ENCODE measurements at places on chromosomes 1 and 21. TPM values are rescaled to one million over a fixed set of nuclear protein-coding genes. Genes with fewer than 3 reads are reported as not detected.

DNA sequence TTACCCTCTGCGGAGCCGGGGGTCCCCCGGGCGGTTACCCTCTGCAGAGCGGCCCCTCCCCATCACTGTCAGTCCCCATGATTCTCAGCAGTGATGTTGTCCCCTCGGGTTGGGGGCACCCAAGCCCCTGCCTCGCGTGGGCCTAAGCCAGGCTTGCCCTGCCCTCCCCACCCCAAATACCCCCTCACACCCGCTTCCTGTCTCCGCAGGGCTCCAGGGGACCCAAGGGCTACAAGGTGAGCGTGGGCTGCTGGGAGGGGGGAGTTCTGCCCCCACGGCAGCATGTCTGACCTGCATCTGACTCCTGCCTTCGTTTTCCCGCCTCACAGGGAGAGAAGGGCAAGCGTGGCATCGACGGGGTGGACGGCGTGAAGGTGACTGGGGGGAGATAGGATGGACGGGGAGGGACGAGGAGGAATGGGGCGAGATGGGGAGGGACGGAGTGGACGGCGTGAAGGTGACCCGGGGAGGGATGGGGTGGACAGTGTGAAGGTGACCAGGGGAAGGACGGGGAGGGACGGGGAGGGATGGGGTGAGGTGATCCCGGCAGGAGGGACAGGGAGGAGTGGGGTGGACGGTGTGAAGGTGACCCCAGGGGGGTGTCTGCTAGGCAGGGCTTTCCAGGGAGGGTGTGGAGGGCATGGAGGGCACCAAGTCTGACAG, 8.6 kb downstream of the COL6A1 start:
- H3K4me3 ChIP-seq = no peak overlapping the region
- peaks cover 29% of the 10 kb centered on the region for H3K36me3 ChIP-seq
- H3K27ac ChIP-seq = no peak overlapping the region

DNA sequence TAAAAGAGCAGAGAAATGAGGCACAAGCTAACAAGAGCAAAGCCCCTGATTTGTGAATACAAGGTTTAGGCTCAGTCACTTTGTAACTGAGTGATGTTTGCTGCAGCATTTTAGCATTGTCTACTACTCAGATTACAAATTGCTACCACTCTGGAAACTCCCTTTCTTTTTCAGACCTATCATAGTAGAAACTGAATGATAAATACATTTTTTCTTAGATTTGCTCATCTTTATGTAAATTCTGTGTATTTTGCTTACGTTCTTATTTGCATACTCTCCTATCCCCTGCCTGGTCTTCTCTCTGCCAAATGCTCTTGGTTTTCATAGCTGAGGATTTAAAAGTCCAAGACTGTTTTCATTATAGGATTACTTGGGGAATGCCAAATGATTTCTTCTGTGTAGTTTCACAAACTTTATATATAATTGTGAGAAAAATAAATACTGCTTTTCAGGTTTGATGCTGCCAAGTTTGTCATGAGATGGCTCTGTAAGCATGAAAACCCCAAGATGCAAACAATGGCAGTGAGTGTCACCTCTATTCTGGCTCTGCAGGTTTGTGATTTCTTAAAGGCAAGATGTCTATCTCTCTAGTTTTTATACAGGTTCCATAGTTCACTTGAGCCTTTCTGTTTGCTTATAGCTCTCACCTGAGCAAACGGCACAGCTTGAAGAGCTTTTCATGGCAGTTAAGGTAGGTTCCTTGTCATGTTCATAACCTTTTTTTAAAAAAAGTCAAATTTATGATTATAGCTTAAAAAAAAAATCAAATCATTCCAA, 24.7 kb downstream of the ZYG11A start:
- no peaks in the 10 kb centered on the region for H3K4me1 ChIP-seq
- no peak overlapping the region for H3K4me3 ChIP-seq
- no peak overlapping the region for H3K27ac ChIP-seq
- H3K36me3 ChIP-seq = no peaks in the 10 kb centered on the region
- DNase-seq = no peak

- H3K27ac ChIP-seq = no peak overlapping the region
- H3K27me3 ChIP-seq = peaks cover 12% of the 10 kb centered on the region
- peak overlapping the region; percentile 49 for H3K4me3 ChIP-seq
- no peaks in the 10 kb centered on the region for H3K36me3 ChIP-seq
- no peak for DNase-seq
- peaks cover 2% of the 10 kb centered on the region for H3K4me1 ChIP-seq
These were observed 107.5 kb downstream of the ZNF281 start for GRCh38 chr1:200302192-200302920.

- no peak overlapping the region for H3K4me3 ChIP-seq
- DNase-seq = no peak
- H3K27ac ChIP-seq = no peak overlapping the region
- peaks cover 13% of the 10 kb centered on the region for H3K27me3 ChIP-seq
These were observed 4.1 kb upstream of the GRIK3 start for GRCh38 chr1:37038227-37039093.

- no peaks in the 10 kb centered on the region for H3K27me3 ChIP-seq
- no peaks in the 10 kb centered on the region for H3K36me3 ChIP-seq
- no peak overlapping the region for H3K27ac ChIP-seq
- DNase-seq = no peak
These were observed 26.7 kb downstream of the CDCA8 start for GRCh38 chr1:37718901-37719571.

DNA sequence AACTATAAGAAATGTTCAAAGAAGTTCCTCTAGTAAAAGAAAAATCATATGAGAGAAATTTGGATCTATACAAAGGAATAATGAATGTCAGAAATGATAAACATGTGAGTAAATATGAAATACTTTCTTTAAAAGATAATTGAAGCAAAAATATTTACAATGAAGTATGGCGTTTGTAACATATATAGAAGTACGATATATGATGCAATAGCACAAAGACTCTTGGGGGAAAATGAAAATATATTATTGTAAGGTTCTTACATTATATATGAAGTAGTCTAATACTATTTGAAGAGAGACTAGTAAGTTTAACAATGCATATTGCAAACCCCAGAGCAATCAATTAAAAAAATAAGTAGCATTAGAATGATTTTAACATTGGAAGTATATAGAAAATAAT, 20.3 kb upstream of the CCN1 start:
- no peak for DNase-seq
- H3K36me3 ChIP-seq = no peaks in the 10 kb centered on the region
- no peak overlapping the region for H3K27ac ChIP-seq
- no peaks in the 10 kb centered on the region for H3K4me1 ChIP-seq

- no peak overlapping the region for H3K4me3 ChIP-seq
- H3K27me3 ChIP-seq = no peaks in the 10 kb centered on the region
- H3K4me1 ChIP-seq = no peaks in the 10 kb centered on the region
- H3K36me3 ChIP-seq = no peaks in the 10 kb centered on the region
These were observed 285.1 kb downstream of the CACNA1E start for GRCh38 chr1:181768211-181768929.

GRCh38 chr1:6962996-6963911, 178.0 kb downstream of the CAMTA1 start:
- no peaks in the 10 kb centered on the region for H3K4me1 ChIP-seq
- peak overlapping the region; percentile 55 for H3K4me3 ChIP-seq
- no peak overlapping the region for H3K27ac ChIP-seq
- DNase-seq = peak; percentile 99

DNA sequence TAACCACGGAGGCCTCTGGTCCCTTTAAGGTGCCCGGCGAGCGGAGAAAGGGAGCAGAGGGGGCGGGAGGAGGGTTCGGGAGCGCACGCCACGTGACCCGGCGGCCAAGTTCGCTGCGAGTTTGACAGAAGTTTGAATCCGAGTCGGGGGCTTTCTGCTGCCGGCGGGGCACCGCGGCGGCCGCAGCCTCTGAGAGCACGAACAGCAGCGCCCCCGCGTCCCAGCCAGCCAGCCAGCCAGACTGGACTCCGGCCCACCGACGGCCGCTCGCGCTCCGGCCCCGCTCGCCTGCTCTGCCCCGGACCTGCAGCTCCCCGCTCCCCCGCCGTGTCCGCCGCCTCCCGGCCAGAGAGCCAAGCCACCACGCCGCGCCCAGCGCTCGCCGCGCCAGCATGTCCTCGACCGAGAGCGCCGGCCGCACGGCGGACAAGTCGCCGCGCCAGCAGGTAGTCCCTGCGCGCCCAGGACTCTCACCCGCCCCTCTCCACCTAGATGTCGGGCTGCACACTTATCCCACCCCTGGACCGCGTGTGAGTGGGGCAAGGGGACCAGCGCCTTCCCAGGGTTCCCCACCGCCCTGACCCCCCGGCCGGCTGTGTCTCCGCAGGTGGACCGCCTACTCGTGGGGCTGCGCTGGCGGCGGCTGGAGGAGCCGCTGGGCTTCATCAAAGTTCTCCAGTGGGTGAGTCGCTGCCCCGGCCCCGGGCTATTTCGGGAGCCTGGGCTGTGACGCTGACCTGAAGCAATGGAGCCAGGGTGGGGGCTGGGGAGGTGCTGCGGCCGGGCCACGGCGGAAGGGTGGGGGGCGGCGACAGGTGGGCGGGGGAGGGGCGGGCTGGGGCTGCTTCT, at the start of gene SYPL2:
Gene SYPL2 (plus strand): TSS at position 95 of the 849 bp plus-strand sequence. CDS start 298 bp downstream, at position 393.
- no peaks in the 10 kb centered on the region for H3K36me3 ChIP-seq
- peaks cover 44% of the 10 kb centered on the region for H3K27me3 ChIP-seq
- peak within 1 kb of the TSS; percentile 61 for H3K4me3 ChIP-seq
- DNase-seq = no peak
- no peaks in the 10 kb centered on the region for H3K4me1 ChIP-seq

GRCh38 chr1:31111290-31111951, 45.9 kb upstream of the PUM1 start:
- peaks cover 3% of the 10 kb centered on the region for H3K4me1 ChIP-seq
- no peak overlapping the region for H3K4me3 ChIP-seq
- H3K27ac ChIP-seq = no peak overlapping the region
- no peaks in the 10 kb centered on the region for H3K27me3 ChIP-seq

- H3K4me1 ChIP-seq = peaks cover 20% of the 10 kb centered on the region
- H3K27ac ChIP-seq = no peak overlapping the region
- H3K4me3 ChIP-seq = no peak overlapping the region
- H3K36me3 ChIP-seq = no peaks in the 10 kb centered on the region
These were observed 29.9 kb upstream of the ATP2B4 start for GRCh38 chr1:203596673-203597210.

GRCh38 chr1:235136111-235136510, 7.5 kb upstream of the TOMM20 start:
- H3K27me3 ChIP-seq = no peaks in the 10 kb centered on the region
- peaks cover 25% of the 10 kb centered on the region for H3K36me3 ChIP-seq
- no peaks in the 10 kb centered on the region for H3K4me1 ChIP-seq
- no peak overlapping the region for H3K4me3 ChIP-seq

DNA sequence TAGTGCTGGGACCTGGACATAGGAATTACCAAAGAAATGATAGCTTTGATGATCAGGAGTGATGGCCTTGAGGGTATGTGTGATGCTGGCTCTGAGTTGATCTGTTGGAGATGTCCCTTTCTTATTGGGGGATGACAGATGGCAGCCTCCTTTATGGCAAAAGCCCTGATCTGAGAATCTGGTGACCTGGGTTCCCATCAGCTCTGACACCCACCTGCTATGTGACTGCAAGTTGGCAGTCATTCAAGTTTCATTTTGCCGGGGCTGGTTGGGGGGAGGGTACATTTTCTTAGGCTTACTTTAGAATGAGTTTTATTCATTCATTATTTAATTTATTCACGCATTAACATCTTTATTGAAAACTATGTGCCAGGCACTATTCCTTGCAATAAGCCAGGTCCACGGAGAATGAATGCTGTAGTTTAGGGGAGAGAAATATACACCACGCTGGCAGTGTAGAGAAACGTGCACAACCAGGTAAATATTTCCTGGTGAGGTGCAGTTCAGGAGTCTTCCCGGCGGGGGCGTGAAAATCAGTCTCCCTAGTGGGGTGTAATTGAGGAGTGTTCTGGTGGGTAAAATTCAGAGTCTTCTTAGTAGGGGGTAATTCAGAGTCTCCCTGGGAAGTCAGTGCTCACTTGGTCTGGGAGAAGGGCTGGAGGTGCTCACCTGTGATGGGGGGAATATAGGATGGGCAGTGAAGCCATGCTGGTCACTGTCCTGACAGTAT, 401.3 kb downstream of the CAMTA1 start:
- H3K36me3 ChIP-seq = no peaks in the 10 kb centered on the region
- H3K27ac ChIP-seq = no peak overlapping the region
- H3K4me3 ChIP-seq = no peak overlapping the region
- DNase-seq = no peak
- no peaks in the 10 kb centered on the region for H3K4me1 ChIP-seq

- no peak overlapping the region for H3K4me3 ChIP-seq
- no peaks in the 10 kb centered on the region for H3K36me3 ChIP-seq
- peaks cover 8% of the 10 kb centered on the region for H3K4me1 ChIP-seq
- H3K27me3 ChIP-seq = no peaks in the 10 kb centered on the region
- no peak for DNase-seq
These were observed 19.2 kb upstream of the SYDE2 start for GRCh38 chr1:85219853-85220610.

- no peak overlapping the region for H3K4me3 ChIP-seq
- DNase-seq = no peak
- H3K27ac ChIP-seq = no peak overlapping the region
- H3K27me3 ChIP-seq = no peaks in the 10 kb centered on the region
- no peaks in the 10 kb centered on the region for H3K4me1 ChIP-seq
These were observed 73.7 kb upstream of the MARK1 start for GRCh38 chr1:220454155-220454777.

DNA sequence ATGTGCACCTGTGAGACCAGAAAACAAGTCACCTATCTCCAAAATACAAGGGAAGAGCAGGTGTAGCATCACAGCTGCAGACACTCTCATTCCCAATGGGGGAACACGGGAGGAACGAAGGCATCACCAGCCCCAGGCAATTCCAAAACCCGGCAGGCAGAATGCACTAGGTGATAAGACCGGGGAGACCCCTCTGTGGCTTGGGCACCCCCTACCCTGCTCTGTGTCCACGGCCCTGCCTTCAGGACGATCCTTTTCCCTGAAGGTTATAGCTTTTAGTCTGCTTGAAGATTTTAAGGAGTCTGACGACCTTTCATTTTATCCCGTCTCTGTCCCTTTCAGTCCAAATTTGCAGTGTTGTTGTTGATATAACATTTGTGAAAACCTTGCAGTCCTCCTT, 19.2 kb downstream of the TRPM2 start:
- no peaks in the 10 kb centered on the region for H3K36me3 ChIP-seq
- no peak overlapping the region for H3K27ac ChIP-seq
- H3K27me3 ChIP-seq = peaks cover 11% of the 10 kb centered on the region
- peaks cover 11% of the 10 kb centered on the region for H3K4me1 ChIP-seq
- DNase-seq = no peak

DNA sequence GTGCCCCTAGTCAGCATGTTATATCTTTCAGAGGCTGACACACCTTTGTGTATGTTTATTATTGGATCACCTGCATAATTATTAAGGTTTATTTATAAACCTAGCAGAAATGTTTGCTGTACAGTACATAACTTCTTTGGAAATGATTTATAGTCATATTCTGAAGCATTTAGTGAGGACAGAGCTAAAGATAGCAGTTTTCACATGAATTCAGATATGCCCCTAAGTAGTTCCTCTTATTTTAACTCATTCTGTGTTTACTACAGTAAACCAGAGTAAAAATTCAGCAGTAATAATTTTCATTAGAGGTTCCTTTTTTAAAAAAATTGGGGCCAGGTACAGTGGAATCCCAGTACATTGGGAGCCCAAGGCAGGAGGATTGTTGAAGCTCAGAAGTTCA, 21.4 kb upstream of the BMP8A start:
- H3K4me1 ChIP-seq = no peaks in the 10 kb centered on the region
- peaks cover 10% of the 10 kb centered on the region for H3K36me3 ChIP-seq
- H3K27ac ChIP-seq = no peak overlapping the region
- H3K27me3 ChIP-seq = no peaks in the 10 kb centered on the region

Gene RNF223
- total RNA-seq = not detected

Gene ACTL8
- 0.47 TPM for total RNA-seq

Gene UCK2
- total RNA-seq = 102 TPM

Gene MGST3
- total RNA-seq = 133 TPM

Gene G0S2
- total RNA-seq = 1.0 TPM

Gene OR2T29
- total RNA-seq = not detected

Gene ATP8B2
- total RNA-seq = 61.4 TPM

Gene CRABP2
- 119 TPM for total RNA-seq

Data from H1 (cell line).